ENCODE measurements at places on chromosomes 2 and 18.

DNA sequence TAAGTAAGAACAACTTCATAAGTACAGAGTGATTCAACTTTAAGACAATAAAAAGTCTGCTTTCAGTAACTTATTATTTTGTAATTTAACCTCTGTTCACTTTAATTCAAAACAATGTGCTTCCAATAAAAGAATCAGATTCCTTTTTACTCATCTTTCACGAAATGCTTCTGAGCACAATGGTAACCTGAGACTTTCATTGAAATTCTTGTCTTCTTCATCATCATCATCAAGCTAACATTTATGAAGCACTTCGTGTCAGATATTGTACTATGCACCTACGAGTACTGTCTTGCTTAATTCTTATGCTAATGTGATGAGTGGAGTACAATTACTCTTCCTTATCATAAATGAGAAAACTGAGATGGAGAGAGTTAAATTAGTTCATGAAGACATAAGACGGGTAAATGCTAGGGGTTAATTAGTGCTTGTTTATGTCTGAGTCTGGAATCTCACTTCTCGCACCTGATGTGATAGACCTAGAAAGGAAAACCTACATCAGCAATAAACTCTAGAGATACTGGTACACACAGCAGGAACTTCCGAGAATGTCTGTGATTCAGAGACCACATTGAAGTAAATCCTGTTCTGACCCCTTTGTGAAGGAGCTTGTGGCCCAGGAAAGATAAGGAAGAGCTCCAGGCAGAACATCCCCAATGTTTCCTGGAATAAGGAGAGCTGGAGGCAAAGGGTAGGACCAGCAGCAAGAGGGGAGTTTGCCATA is 227.6 kb upstream of the ETAA1 start:
- no peak for DNase-seq

- DNase-seq: peak; percentile 15
Observed at GRCh38 chr2:74146929-74147726, 584 bp downstream of the BOLA3 start.

- DNase-seq: no peak
Observed at GRCh38 chr2:195505701-195506100, 151.3 kb upstream of the SLC39A10 start.

GRCh38 chr2:18161681-18162080 is 283.2 kb downstream of the KCNS3 start:
- DNase-seq: no peak

GRCh38 chr2:7057865-7058400 is 140.7 kb downstream of the RNF144A start:
- peak; percentile 61 for DNase-seq

- DNase-seq: no peak
Observed at GRCh38 chr2:158046121-158046880, 55.4 kb upstream of the UPP2 start.

Measured in KBM-7 (cell line).